Esophagus squamous epithelium (tissue), 5 donors: ENCODE measurements at places on chromosomes 1 and 21.
A peak's percentile ranks its signal among the peaks of the same experiment; 100 is the strongest.

DNA sequence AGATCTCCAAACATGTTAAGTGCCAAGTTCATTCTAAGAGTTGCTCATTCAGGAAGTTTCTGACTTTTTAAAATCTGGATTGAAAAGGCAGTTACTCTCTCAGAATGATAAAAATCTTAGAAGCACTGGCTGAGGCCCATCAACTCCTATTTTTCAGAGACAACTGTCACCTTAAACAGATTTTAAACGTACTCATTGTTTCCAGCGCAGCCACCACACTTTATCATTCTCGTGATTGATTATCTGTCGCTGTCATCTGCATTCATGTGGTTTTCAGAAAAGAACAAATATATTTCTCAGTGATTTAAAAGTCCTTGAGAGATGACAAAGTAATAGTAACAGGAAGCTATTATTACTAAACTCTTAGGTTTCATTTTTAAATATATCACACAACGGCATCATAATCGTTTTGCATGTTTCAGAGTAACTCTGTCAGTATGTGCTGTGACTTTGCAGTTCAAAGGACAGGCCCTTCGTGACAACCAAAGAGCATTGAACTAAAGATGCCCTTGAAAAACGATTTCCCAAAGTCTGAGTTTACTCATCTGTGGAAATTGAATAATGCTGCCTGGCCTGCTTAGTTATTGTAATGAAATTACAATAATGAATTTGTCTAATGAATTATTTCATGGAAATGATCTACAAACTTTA, 14.9 kb upstream of the KCNK1 start:
- peaks cover 6% of the 10 kb centered on the region for H3K27me3 ChIP-seq
- H3K27ac ChIP-seq: no peak overlapping the region
- no peaks in the 10 kb centered on the region for H3K4me1 ChIP-seq
- no peaks in the 10 kb centered on the region for H3K36me3 ChIP-seq
- H3K4me3 ChIP-seq: no peak overlapping the region

DNA sequence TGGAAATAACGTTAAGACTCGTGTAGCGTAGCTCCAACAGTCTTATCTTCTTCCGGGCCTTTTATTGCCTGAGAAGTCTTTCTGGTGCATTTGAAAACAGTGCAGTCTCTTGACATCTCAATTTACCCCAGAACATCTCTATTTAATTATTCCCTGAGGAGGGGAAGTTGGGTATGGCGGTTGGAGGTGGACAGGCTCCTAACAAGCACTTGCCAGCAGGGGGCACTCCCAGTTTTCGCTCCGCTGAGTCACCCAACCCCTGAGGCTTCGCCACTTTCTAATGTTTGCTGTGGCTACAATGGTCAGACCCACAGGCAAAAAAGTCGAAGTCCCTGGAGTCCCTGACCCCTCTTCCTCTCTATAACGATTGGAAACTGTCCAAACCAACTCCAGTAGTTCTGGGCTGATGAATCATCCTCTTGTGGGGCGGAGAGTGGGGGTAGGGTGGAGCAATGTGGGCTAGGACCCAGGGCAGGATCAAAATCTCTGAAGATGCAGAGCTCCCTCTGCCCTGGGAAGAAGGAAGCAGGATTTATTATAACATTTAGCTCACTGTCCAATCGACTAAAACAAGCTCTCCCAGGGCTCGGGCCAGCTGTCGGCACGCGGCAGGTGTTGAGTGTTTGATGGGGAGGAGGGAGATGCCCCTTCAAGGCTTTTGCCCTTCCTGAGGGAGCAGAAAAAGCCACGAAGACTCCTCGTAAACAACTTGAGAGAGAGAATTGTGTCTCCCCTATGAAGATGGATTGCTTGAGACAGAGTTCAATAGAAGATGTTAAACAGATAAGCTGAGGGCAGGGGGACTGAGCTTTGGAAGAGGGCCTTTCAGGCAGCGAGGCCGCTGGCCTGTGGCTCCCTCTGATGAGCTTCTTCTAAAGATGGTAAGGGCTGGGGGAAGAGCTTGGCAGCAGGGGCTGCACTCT, 85.7 kb downstream of the BRINP2 start:
- no peak overlapping the region for H3K4me3 ChIP-seq
- no peak overlapping the region for H3K27ac ChIP-seq
- no peaks in the 10 kb centered on the region for H3K36me3 ChIP-seq

DNA sequence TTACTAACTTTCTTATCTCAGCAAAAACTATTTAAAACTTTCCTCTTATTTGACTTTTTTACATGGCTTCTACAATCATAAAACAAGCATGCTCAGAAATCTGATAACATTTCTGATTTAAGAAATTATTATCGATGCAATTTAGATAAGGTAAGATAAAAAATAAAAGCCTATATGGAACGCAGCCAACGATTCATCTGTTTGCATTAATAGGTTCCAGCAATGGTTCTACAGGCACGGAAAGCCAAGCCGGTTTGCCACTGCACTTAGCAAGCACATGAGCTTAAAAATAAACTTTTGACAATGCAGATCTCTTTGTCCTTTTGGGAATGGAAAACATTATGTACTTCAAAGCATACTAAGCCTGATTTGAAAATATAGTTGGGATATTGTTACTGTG, 77.5 kb upstream of the KCNK2 start:
- no peak overlapping the region for H3K27ac ChIP-seq
- no peak for DNase-seq
- no peaks in the 10 kb centered on the region for H3K36me3 ChIP-seq
- H3K4me3 ChIP-seq: no peak overlapping the region

DNA sequence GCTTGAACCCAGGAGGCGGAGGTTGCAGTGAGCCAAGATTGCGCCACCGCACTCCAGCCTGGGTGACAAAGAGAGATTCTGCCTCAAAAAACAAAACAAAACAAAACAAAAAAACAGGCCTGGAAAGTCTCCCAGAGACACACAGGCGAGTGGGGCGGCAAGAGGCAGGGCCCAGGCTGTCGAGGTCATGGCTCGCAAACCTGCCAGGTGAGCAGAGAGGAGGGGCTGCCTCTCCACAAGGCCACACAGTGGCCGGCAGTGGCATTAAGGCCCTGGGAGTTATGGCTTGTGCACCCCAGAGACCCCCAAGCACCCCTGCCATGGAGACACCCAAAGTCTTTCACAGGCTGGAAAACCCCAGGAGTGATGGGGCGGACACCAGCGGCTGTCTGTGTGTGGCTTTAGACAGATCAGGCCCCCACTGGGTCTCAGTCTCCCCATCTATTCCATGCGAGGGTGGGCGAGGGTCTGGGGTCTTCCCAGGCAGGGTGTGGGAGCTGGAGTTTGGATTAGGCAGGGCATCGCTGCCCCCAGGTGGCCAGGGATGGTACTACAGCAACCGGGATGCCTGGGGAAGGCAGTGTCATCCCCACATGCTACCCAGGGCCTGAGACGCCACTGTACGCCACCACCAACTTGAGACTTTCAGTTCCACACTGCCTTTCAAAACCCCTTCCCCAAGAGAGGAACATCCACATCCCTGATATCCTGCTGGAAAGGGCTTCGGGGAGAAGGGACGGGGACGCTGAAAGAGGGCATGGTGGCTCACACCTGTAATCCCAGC, 7.3 kb upstream of the CTRC start:
- no peak overlapping the region for H3K27ac ChIP-seq
- H3K36me3 ChIP-seq: peaks cover 6% of the 10 kb centered on the region
- H3K4me1 ChIP-seq: peaks cover 26% of the 10 kb centered on the region
- no peak for DNase-seq
- no peaks in the 10 kb centered on the region for H3K27me3 ChIP-seq

- H3K4me1 ChIP-seq: no peaks in the 10 kb centered on the region
- H3K27me3 ChIP-seq: no peaks in the 10 kb centered on the region
- no peaks in the 10 kb centered on the region for H3K36me3 ChIP-seq
- no peak for DNase-seq
Measured at GRCh38 chr1:158274797-158275196, 14.9 kb upstream of the CD1C start.

DNA sequence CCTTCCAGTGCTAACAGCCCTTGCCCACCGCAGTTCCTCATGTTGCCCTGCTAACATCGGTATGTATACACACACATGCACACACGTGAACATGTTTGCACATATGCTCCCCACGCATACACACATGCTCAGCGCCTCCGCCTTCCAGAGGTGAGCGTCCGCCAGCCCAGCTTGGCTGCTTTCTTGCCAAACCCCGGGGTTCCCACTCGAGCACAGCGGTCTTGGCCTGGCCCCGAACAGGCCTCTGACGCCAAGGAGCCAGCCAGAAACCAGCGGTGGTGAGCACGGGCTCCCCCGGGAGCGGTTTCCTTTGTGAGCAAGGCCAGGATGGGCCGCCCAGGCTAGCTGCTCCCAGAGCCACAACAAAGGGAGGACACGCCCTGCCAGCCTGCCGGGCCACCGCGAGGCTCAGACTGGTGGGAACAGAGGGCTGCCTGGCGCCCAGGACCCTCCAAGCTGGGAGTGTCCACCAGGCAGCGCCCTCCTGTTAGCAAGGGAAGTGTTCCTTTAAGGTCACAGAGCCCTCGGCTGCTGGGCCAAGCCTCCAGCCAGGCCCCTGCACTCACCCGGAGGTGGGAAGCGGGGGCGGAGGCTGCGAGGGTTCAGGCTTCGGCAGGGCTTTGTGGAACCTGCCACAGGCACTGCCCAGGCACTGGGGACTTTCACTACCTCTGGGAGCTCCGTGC, 65.4 kb downstream of the ALPL start:
- no peaks in the 10 kb centered on the region for H3K27me3 ChIP-seq
- peak overlapping the region; percentile 76 for H3K27ac ChIP-seq
- DNase-seq: no peak
- H3K4me1 ChIP-seq: no peaks in the 10 kb centered on the region
